Pancreas (tissue), 10 donors: ENCODE measurements at places on chromosomes 11 and 22. TPM values are rescaled to one million over a fixed set of nuclear protein-coding genes. Genes with fewer than 3 reads are reported as not detected.

DNA sequence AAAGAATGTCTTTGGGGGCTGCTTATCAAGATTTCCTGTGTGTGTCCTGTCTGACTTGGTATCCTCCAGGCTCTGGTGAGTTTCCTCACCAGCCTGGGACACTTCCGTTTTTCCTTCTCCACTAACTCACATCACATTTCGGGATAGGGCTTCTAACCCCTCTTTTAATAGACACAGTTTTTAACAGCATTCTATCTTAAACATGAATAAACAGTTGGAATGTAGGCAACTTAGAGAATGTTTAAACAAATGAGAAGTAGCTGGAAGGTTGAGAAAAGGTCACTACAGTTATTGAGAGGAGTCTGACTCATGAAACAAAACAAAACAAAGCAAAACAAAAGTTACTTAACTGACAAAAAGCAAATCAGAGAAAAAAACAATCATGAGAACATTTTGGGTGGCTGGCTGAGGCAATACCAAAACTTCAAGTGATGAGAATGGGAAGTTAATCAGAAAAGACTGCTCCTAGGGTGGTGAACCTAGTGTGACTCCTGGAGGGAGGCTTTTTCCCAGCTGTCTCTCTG, 64.7 kb upstream of the CTSC start:
- no peak for DNase-seq

DNA sequence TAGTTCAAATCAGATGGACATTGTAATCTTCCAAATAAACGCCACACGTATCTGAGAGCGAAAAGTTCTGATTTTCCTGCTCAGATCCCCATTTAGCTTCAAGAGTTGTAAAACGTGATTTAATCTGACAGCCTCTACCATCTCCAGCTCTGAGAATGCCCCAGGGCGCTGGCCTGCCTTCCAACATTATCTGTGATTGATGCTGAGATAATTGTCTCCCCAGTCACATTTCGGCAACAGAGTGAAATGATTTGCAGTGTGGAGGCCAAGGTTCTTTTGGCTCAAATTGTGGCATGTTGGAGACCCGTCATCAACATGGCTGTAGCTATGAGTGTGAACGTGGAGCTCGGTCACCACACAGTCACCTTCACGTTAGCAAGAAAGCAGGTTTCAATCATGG, 283.4 kb downstream of the BRD1 start:
- no peak for DNase-seq

DNA sequence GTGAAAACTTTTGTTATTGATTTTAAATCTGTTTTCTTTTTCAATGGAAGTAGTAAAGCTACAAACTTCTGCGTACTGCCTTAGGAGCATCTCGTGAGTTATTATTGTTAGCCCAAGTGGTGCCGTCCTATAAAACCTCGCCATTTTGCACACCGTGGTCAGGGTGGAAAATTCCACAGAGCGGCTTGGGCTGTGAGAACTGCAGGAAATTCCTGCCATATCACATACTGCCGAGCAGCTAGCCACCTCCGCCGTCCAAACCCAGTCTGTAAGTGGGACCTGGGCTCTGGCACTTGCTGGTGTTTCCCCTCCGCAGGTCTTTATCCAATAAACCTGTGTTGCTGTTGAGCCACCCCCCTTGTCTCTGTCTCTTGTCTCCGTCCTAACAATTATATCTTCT, 88.0 kb upstream of the POU2AF2 start:
- no peak for DNase-seq

GRCh38 chr11:33868647-33869461, 23.0 kb downstream of the LMO2 start:
- DNase-seq = no peak

DNA sequence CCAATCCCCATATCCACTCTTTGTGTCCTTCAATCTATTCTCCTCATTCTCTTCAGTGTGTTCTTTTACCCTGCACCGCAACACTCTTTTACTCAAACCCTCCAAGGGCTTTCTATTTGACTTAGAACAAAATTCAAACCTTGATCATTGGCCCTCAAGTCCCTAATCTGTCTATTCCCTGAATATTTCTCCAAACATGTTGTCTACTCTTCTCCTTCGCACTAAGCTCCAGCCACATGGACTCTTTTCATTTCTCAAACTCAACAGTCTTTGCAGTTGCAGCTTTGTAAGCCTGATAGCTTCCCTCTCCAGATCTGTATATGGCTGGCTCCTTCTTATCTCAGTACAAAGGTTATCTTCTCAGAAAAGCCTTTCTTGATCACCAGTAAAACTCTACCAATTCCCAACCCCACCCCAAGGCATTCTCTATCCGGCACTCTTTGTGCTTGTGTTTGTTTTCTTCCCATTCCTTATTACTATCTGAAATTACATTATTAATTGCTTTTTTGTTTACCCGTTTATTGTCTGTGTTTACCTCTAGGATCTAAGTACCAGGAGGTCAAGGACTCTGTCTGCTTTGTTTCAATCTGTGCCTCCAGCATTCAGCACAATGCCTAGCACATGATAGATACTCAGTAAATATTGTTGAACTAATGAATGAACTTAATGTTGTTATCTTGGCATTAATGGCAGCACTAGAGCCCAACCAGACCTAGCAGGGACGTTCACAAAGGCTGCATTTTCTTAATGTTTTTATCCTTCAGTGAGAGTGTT, 147.4 kb downstream of the BBOX1 start:
- DNase-seq = no peak

- DNase-seq = no peak
Observed at GRCh38 chr11:2913019-2913431, 16.2 kb downstream of the PHLDA2 start.

- DNase-seq = no peak
Observed at GRCh38 chr11:75597636-75598035, 35.6 kb downstream of the SERPINH1 start.

DNA sequence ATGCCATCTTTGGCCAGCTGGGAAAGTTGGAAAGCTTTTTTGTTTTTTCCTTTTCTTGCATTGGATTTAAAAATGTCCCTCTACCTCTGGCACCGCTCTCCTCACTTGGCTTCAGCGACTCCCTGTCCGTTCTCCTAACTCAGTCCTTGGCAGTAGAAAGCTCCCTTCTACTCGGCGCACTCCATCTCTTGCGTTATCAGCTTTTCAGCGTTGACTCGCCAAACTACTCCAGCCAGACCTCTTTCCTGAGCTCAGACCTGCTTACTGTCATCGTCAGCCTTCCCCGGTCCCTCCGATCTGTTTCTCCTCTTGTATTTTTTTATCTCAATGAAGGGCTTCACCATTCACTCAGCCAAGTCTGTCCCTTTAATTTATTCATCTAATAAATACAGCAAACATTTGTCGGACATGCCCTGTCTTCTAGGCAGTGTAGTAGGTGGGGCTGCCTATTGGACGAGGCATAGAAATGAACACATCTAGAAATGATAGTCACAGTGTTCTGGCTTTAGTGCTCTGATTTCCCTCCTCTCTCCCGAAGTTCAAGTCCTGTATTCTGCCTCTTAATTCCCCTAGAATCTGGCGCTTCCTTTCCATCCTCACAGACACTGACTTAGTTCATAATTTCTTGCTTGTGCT, 839 bp downstream of the CEP164 start:
- DNase-seq = peak; percentile 42

DNA sequence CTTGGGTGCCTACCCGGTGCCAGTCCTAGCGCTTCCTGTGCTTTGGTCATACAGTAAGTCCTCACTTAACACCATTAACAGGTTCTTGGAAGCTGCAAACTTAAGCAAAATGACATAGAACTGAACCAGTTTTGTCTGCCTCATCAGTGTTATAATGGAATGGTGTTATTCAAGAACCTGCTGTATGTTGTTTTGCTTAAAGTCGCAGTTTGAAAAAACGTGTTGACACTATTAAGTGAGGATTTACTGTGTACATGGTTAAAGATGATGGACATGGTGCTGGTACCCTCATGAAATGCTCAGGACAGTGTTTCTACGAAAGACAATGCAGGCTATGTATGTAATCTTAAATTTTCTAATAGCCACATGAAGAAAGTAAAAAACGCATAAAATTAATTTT, 41.3 kb downstream of the PPP6R3 start:
- DNase-seq = no peak

GRCh38 chr22:49667236-49667635, 160.4 kb downstream of the BRD1 start:
- no peak for DNase-seq

- no peak for DNase-seq
Observed at GRCh38 chr22:39094717-39095389, 2.2 kb upstream of the APOBEC3H start.

DNA sequence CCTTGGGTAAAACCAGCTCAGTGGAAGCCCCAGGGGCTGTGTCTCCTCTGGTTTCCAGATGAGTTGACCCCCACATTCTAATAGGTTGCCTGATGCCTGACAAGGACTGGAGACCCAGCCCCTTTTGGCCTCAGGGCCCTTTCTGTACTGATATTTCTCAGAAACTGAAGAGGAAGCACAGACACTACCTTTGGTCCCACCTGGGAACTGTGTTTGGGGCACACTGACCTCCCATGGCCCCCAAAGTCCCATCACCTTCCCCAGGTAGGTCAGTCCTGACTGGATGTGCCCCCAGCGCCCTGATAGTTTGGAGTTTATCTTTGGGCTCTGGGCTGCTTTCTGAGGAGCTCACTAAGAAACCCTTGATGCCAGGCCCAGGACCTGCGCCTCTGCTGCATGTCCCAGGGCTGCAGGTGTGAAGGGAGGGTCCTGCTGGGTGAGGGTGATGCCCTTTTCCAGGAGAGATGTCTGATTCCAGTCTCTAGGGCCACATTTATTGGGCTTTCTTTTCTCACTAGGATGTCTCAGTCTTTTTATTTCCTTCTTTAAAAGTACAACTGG, 106.7 kb downstream of the GGTLC2 start:
- DNase-seq = no peak

DNA sequence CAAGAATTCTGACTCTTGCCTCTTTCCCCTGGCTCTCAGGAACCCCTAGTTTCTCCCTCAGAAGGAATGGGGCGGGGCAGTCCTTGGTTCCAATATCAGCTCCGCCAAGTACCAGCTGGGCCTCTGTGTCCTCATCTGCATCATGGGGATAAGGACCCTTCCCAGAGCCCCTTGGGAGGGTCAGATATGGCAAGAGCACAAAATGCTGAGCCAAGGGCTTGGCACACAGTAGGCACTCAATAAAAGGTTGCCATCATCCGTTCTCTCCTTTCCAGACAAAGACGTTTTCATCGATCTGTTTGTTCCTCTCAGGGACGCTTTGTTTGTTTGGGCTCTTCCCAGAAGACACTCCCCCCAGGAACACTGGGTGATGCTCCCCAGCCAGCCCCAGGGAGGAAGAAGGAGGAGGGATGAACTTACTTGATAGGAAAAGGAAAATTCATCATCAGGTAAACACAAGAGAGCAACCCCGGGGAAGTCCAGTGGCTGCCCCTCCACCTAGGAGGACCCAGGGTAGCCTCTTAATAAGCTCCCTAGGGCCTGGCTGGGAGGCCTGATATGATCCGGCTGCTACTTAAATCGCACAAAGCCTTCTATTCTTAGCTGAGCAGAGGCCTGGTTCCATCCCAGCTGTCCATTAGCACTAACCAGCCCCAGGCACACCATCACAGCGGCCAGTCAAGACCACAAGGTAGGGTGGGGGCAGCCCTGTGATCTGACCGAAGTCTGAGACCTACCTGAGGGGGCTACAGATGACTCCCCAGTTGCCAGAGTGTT, 19.6 kb downstream of the GDPD5 start:
- DNase-seq = no peak

GRCh38 chr11:76577226-76577920, 93.2 kb downstream of the LRRC32 start:
- no peak for DNase-seq

DNA sequence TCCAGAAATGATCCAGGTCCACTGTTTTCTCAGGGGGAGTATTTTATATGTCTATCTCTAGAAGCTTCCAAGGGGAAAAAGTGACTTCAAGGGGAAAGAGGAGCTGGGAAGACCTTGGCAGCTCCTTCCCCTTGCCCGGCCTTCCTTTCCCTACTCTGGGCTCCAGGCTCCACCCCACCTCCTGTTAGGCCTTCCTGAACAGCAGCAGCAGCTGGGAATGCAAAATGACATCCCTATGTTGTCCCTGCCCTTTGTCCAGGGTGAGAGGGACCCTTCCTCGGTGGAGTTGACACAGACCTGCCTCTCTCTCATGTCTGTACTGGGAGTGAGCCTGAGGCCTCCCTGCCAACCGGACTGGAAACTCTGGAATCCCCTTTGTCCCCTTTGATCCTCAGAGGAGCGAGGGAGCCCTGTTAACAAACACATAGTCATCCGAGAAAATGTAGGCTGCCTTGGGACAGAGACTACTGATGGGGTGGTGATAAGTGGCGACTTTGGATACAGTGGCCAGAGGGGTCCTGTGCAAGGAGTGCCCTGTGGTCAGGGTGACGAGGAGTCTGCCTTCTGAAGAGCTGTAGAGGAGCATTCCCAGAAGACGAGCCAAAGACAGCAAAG, 9.0 kb upstream of the MALAT1 start:
- DNase-seq = no peak

GRCh38 chr11:11173316-11174025, 179.6 kb downstream of the CSNK2A3 start:
- no peak for DNase-seq

GRCh38 chr11:30107899-30108298, 91.1 kb upstream of the KCNA4 start:
- DNase-seq = no peak

DNA sequence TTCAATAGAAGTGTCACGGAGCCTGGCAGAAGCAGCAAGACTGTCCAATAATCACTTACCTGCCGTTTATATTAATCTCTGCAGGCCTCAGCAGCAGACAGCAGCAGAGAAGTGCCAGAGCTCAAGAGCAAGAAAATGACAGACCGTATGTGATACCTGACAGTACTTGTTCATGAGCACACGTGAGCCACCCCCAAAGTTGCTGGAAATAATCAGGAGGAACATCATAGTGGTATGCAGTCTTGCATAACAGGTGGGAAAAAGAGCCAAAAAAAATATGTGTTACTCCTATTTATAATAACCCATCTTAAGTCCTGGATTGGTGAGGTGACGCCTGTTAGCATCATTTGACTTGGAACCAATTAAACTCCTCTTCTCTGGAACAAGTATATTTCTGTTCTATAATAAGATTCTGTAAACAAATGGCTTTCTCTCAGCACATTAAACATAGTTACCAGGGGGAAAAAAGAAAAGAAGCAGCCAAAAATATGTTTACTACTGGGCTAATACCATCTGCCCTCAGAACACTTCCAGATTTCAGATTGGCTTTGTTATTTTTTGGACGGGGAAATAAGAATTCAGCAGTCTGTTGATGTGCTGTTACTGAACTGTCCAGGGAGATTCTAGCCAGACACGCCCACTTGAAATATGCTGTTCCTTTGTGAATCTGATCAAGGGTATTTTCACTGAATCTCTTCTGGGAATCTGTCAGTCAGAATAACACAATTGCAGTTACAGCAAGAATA, 7.9 kb upstream of the SLN start:
- DNase-seq = no peak

SCGB2A2 gene
- not detected for total RNA-seq

MN1 gene
- total RNA-seq = 1.1 TPM

CD6 gene
- total RNA-seq = 1.1 TPM

POU2AF1 gene
- total RNA-seq = 0.08 TPM

TMEM45B gene
- total RNA-seq = 1.6 TPM

CHKB gene
- 25.1 TPM for total RNA-seq

SLC22A25 gene
- not detected for total RNA-seq

PTDSS2 gene
- 11.3 TPM for total RNA-seq

RIMBP3B gene
- total RNA-seq = not detected
